Endodermal cell (in vitro differentiated cells): ENCODE measurements at places on chromosomes 11 and 22.

DNA sequence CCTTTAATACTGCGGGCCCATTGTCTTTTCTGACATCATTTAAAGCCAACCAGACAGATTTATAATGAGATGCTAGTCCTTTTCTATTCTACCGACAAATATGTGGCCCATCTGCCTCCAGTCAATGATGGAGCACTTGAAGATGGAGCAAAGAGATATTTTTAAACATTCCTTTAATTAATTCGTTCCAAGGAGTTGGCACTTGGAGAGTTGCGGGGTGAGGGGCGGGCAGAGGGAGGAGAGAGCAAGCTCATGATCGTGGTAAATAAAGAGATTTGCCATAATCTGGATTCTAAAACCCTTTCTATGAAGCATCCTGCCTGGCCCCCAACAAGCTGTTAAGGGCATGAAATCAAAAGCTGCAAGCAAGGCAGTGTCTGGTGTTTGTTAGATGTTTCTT lies 5.0 kb downstream of the SLC1A2 start:
- DNase-seq = no peak

GRCh38 chr11:45537614-45538013 lies 127.8 kb downstream of the CHST1 start:
- no peak for DNase-seq

GRCh38 chr11:114914231-114915005 lies 236.1 kb downstream of the NXPE2 start:
- DNase-seq = no peak

GRCh38 chr11:69161117-69161407 lies 5.3 kb downstream of the SMIM38 start:
- DNase-seq = no peak

GRCh38 chr11:74538680-74539079 lies 45.2 kb upstream of the LIPT2 start:
- DNase-seq = no peak

GRCh38 chr11:72781313-72782080 lies 12.3 kb downstream of the STARD10 start:
- DNase-seq = peak; percentile 82

- peak; percentile 61 for DNase-seq
Observed at GRCh38 chr11:73875840-73876239, 806 bp downstream of the COA4 start.

DNA sequence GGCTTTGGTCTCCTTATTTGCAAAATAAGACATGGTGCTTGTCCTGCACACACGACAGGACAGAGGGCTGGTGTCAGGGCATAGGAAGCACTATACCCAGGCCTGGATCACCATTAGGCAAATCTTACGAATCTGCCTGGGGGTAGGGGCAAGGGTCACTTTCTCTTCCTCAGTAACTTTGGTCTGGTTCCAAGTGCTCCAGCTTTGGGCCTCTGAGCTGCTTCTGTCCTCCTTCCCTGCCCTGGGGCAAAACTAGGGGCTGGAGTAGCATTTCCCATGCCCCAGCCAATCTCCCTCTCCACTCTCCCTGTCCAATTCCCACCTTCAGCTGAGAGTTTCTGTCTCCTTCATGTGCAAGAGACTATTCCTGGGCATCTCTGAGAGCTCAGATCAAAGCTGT lies 123.7 kb upstream of the NECTIN1 start:
- no peak for DNase-seq

- peak; percentile 9 for DNase-seq
Observed at GRCh38 chr11:134271978-134272377, 4.2 kb upstream of the GLB1L3 start.

DNA sequence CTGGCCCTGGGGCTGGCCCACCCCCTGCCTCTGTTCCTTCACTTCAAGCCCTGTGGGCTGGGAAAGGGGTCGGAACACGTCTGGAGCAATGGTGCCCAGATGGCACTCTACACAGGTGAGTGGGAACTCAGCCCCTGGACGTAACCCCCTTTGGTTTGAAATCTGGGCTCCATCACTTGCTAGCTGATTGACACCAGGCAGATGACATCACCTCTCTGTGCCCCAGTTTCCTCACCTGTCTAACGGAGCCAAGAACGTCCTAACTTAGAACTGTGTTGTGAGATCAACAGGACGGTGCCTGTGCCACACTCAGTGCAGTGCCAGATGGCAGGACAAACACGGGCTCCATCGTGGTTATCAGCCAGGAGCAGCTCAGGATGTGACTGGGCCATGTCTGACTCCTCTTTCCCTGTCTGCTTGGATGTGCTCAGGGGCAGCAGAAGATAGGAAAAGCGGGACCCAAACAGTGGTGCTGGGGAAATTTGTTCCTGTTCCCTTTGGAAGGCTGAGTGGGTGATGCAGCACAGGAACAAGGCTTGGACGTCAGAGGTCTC lies 24.4 kb downstream of the NPTXR start:
- DNase-seq = no peak

- DNase-seq = no peak
Observed at GRCh38 chr11:129289350-129290040, 86.2 kb upstream of the BARX2 start.

DNA sequence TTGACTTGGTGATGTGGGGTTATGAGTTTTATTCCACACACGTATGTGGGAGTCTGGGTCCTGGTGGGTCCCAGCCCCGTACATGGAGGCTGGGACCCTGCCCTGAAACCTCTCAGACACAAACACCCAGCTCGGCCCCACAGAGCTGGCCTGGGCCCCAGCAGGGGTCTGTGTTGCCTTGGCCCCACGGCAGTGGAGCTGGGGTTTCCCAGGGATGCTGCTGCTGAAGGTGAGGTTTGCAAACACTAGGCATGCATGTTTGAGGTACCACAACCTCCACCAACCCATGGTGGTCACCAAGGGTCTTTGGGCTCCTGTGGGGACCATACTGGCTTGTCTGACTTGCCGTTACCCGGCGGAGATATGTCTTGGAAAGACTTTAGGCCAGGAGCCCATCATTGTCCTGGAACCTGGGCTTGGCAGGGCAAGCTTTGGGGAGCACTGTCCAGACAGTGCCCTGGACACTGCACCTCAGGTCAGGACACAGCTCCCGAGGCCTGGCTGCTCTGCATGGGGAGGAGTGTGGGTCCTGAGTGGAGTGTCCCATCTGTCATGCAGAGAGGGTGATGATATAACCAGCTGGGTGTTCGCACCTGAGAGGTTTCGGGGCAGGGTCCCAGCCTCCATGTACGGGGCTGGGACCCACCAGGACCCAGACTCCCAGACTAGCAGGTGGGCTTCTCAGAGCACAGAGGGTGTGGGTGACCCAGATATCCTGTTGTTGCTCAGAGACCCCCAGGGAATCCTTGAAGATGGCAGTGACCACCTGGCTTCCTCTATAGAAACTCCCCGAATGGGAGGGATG lies 63.3 kb downstream of the KCNQ1 start:
- no peak for DNase-seq

- peak; percentile 28 for DNase-seq
Observed at GRCh38 chr11:120134931-120135228, 3.0 kb downstream of the TRIM29 start.

- no peak for DNase-seq
Observed at GRCh38 chr11:18016789-18017188, 3.9 kb upstream of the SERGEF start.

DNA sequence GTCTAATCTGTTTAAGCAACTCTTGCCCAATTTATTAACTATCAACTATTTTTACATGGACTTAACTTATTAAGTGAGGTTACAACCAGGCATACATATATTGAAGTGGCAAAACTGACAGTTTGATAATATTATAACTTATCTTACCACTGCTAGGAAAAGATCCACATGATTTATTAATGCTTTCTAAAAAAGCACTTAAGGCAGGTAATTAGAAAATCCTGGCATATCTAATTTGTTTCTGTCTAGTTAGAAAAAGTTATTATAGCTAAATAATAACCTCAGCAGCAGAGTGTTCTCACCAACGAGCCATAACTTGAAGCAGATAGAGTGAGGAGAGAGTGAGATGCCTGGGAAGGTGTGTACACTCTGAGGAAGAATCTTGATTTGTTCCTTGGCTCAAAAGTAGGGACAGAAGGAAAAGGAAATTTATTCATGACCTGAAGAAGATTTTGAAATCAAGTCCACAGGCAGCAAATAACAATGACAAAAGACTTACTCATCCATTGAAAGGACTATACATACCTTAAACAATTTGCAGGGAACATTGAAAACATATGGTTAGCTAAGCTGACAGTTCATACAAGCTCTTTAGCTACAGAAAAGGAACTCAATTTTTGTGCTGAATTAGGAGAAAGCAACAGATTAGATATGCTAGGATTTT lies 7.1 kb upstream of the MUC15 start:
- no peak for DNase-seq

DNA sequence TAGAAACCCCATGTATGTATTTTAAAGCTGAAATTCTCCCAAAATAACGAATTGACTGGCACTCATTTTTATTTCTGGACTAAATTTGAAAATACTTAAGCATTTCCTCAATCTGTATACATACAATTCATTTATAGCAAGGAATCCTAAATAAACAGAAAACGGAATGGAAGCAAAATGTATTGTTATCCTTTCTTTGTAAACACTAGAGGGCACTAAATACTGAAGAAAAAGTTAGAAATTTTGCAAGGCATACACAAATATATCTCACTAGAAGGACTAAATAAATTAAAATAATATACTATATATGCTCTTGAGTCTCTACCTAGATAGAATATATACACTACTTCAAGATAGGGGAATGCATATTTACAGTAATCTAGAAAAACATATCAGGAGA lies 23.1 kb upstream of the ANO5 start:
- DNase-seq = no peak

DNA sequence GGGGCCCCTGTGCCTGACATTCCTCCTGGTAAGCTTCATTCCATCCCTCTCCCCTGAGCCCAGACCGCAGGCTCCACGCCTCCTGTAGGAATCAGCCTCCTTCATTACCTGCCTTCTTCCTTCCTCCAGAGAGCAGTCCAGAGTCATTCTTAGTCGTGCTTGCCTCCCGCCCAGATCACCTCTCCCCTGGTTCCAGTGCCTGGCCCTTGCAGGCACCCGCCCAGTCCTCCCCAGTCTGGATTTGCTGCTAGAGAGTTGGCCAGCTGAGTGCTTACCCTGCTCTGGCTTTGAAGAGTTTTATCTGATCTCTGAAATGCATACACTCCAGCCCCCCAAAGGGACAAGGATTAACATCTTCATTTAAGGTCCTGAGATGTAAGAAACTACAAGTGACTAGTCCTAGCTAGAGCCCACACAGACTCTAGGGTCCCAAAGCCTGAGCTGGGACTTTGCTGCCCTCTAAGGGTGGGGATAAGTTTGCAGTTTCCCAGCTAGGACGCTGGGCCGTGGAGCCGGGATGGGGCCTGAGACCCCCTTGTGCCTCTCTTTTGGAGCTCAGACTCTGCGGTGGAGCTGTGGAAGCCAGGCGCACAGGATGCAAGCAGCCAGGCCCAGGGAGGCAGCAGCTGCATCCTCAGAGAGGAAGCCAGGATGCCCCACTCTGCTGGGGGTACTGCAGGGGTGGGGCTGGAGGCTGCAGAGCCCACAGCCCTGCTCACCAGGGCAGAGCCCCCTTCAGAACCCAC lies 1.6 kb downstream of the NR1H3 start:
- peak; percentile 93 for DNase-seq

DNA sequence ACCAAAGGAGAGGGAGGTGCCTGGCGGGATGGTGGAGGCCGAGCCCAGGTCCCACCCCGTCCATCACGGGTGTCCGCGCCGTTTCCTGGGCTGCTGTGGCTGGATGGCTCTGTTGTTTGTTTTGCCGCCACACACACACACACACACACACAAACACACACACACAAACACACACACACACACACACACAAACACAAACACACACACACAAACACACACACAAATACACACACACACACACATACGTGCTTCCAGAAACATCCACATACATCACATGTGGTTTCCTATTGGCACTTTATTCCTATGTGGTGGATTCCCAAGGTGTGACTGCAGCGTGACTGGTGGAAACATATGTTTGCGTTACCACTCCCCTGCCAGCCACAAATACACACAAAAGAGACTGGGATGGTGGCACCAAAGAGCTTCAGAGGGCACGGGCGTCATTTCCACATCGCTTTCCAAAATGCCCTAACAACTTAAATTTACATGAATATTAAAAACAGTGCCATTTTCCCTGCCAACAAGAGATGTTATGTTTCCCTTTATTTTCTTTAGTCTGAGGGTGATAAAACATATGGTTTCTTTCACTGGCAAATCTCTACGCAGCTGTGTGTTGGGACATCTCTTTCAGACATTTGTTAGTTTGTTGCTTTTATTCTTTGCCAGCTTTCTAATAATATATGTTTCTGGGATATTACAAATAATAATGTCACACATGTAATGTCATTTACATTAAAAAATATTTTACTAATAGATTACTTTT lies 356.8 kb downstream of the BRD1 start:
- no peak for DNase-seq

DNA sequence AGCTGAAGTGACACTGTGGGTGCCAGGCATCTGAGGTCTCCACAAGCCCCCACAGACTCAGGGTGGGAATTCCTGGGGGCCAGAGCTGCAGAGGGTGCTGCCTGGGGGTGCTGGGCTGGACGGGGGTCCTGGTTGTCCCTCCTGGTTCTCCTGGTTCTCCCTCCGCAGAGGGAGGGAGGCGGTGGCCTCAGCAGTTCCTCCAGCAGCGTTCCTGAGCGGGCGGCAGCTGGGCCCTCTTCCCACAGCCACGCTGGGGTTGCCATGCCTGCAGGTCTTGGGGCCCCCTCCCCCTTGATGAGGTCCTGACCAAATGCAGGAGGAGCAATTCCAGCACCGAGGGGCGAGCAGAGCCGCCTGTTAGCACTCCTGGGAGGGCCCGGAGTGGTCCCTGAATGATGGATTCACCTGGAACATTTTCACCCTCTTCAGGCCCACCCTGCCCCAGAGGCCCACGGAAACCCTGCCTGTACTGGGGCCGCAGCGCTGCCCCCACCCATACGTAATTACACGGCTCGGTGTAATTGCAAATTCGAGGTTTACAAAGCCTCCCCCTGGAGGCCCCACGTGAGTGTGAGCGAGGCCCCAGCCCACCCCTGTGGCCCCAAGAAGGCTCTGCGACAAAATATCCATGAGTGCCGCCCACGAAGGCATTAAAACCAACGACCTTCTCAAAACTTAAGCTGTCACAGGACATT lies 635 bp downstream of the C11orf21 start:
- no peak for DNase-seq

DNA sequence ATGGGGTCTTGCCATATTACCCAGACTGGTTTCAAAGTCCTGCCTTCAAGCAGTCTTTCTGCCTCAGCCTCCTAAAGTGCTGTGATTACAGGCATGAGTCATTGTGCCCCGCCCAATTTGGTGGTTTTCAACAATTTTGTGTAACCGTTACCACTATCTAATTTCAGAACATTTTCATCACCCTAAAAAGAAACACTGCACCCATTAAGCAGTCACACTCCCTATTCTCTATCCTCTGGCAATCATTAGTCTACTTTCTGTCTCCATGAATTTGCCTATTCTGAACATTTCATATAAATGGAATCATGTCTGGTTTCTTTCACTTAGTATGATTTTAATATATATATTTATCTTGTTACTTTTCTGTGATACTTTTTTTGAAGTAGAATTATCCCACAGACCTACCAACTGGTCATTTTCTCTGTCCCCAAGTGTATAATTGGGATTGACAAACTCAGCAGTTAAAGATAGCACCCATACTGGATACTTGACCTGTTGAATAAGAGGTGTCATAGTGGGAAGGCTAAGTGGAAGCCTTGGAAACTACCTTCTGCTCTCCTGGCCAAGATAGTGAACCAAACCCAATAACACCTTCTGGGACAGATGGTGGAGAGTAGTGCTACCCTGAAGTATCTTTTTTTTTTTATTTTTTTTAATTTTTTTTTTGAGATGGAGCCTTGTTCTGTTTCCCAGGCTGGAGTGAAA lies 64.8 kb downstream of the STIM1 start:
- no peak for DNase-seq

GRCh38 chr11:123247496-123247799 lies 52.4 kb upstream of the CLMP start:
- DNase-seq = no peak

GRCh38 chr22:29715240-29715639 lies 4.6 kb upstream of the CABP7 start:
- no peak for DNase-seq
